ENCODE measurements at places on chromosomes 5 and 9. TPM values are rescaled to one million over a fixed set of nuclear protein-coding genes. Genes with fewer than 3 reads are reported as not detected.

DNA sequence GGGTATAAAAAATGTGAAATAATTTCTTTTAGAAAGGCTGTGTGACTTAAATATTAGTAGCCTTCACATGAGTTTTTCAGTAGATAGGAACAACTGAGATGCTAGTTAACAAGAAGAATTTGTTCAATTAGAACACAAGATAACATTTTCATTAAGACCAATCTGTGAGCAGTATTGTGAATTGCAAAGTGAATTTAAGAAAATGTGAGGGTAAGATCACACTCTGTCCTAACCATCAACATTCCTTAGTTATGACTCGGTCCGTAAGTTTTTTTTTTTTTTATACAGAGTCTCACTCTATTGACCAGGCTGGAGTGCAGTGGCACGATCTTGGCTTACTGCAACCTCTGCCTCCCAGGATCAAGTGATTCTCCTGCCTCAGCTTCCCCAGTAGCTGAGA is 180.2 kb upstream of the EGFLAM start:
- no peak for DNase-seq

Gene GAS1
- 11.5 TPM for total RNA-seq

DNA sequence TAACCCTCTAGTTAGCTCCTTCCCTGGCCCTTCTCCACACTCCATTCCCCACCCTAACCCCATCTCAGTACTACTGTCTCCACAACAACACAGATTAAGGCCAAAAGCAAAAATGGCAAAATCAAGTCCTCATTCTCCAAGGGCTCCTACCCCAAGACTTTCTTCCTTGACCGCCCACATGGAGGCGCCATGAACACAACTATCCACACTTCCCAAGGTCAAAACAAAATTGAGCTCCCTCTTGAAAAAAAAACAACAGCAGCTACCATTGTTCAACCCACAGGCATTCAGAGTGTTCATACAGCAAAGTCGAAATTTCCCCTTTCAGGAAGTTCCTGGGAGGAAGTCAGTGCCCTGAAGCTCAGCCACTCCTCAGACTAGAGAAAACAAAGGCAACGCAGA is 54.4 kb downstream of the GNAQ start:
- DNase-seq = peak; percentile 73

GRCh38 chr5:41748631-41749030 is 121.6 kb downstream of the OXCT1 start:
- no peak for DNase-seq

Measured in mucosa of gallbladder (tissue), 1 donor.